ENCODE measurements at places on chromosomes 13 and 19. TPM values are rescaled to one million over a fixed set of nuclear protein-coding genes. Genes with fewer than 3 reads are reported as not detected.

- DNase-seq, result peak; percentile 52
- peak overlapping the region; percentile 48 for H3K27ac ChIP-seq
- H3K27me3 ChIP-seq, result no peaks in the 10 kb centered on the region
- H3K4me1 ChIP-seq, result peaks cover 45% of the 10 kb centered on the region
- H3K4me3 ChIP-seq, result no peak overlapping the region
- peaks cover 4% of the 10 kb centered on the region for H3K36me3 ChIP-seq
Measured at GRCh38 chr13:111217641-111218040, 102.5 kb downstream of the ARHGEF7 start.

DNA sequence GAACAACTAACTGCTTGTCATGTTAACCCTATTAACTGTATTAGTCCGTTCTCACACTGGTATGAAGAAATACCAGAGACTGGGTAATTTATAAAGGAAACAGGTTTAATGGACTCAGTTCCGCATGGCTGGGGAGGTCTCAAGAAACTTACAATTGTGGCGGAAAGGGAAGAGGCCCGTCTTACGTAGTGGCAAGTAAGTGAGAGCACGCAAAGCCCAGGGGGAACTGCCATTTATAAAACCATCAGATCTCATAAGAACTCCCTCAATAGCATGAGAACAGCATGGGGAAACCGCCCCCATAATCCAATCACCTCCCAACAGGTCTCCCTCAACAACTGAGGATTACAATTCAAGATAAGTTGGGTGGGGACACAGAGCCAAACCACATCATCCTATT is 34.7 kb downstream of the PHF11 start:
- H3K4me1 ChIP-seq, result no peaks in the 10 kb centered on the region
- no peak overlapping the region for H3K4me3 ChIP-seq
- DNase-seq, result no peak
- H3K27ac ChIP-seq, result no peak overlapping the region

DNA sequence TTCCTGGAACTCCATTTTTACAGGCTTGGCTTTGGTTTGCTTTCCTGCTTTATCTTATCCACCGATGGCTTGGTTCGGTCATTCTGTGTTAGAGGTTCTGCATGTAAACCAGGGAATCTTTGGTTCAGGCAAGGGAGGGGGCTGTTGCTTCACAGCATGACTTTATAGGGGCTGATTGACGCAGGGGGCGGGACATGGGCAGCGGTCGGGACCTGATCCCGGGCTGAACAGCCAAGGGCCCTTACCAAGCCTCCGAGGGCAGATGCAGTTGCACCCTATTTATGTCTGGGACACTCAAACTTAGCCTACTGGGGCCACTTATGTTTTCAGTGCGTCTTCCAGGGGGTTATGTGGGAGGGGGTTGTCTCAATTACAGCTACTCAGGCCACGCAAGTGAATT is 312.4 kb downstream of the ZNF536 start:
- H3K36me3 ChIP-seq, result no peaks in the 10 kb centered on the region
- no peak overlapping the region for H3K4me3 ChIP-seq
- H3K27me3 ChIP-seq, result no peaks in the 10 kb centered on the region
- DNase-seq, result no peak

The PSG7 gene
- total RNA-seq, result not detected

DNA sequence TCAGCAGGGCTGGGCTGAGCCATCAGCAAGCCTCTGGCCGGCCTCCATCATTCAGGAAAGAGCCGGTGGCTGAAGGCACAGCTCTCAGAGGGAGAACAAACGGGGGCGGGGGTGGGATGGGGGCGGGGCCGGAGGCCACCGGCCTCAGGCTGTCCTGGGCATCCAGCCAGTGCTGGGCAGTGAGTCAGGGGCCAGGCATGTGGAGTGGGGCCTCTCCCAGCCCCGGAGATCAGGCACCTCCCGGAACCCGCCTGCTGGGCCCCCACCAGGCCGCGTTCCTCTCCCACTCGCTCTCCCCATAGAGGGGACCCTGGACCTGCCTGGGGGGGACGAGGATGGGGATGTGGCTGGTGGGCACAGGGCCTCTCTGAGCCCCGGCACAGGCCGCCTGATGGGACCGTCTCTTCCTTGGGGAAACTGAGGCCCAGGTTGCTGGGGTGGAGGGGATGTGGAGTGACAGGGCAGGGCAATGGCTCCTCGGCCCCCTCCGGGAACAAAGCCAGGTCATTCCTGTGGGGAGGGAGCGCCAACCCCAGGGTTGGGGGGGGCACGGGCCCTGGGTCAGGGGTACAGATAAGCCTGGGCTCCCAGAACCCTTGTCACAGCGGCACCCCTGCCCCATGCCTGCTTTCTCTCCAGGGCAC is 12.9 kb downstream of the SPC24 start:
- peaks cover 13% of the 10 kb centered on the region for H3K4me1 ChIP-seq
- no peak overlapping the region for H3K4me3 ChIP-seq
- DNase-seq, result peak; percentile 66

DNA sequence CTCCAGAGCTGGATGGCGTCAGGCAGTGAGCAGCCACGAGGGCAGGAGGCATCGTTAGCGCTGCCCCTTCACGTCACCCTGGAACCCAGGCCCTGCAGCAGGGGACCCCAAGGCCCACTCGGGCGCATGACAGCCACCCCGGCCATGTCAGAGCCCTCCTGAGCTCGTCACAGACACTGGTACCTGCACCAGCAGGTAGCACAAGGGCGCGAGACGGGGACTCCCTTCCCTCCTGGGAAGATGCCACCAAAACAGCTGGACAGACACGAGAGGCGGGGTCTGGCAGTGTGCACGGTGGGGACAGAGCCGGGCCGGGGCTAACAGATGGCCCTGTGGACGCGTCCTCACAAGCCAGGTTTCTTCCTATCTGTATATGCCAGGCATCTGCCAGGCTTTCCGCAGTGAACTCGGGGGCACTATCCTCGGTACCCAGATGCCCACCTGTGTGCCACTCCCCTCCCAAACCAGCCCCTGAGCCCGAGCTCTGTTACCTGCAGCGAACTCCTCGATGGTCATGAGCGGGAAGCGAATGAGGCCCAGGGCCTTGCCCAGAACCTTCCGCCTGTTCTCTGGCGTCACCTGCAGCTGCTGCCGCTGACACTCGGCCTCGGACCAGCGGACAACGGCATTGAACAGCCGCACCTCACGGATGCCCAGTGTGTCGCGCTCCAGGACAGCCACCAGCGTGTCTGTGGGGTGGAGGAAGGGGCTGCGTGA is 25.8 kb downstream of the BTBD2 start:
- no peaks in the 10 kb centered on the region for H3K27me3 ChIP-seq
- peaks cover 20% of the 10 kb centered on the region for H3K36me3 ChIP-seq
- H3K4me3 ChIP-seq, result no peak overlapping the region
- H3K27ac ChIP-seq, result no peak overlapping the region
- H3K4me1 ChIP-seq, result no peaks in the 10 kb centered on the region
- DNase-seq, result no peak

Measured in liver (tissue), 10 donors.